ENCODE measurements at places on chromosomes 2 and 18.

DNA sequence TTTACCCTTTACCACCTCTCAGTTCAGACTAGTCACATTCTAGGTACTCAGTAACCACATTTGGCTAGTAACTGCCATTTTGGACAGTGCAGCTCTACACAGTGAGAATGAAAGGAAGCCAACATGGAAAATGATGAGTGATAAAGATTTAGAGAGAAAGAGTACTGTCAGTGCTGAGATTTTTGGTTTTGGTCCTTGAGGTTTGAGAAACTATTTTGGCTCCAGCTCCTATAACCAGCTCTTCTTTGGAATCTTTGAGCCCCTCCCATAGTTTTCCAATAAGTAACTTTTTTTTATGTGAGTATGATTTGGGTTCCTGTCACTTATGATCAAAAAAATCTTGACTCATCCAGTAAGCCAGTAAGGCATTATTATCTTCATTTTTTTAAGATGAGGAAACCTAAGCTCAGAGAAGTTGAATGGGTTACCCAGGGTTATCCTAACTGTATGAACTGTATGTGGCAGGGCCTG is 173.0 kb downstream of the BABAM2 start:
- DNase-seq = no peak

DNA sequence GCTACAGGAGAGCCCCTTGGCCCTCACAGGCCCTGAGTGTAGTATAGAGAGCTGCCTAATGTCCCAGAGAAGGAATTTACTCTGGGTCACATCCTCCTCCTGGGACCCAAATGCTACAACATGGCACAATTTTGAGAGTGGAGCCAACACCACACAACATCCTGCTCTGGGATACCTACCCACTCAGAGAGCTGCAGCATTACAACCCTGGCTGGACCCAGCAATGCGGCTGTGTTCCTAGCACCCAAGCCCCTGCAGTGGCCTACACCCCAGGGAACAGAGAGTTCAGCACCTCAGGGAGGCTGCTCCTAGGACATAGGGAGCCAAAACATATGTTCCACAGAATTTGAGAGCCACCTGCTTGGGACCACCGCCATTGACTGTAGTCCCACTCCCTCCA is 19.3 kb upstream of the FABP1 start:
- no peak for DNase-seq

- no peak for DNase-seq
Measured at GRCh38 chr2:170292415-170292814, 114.5 kb downstream of the MYO3B start.

DNA sequence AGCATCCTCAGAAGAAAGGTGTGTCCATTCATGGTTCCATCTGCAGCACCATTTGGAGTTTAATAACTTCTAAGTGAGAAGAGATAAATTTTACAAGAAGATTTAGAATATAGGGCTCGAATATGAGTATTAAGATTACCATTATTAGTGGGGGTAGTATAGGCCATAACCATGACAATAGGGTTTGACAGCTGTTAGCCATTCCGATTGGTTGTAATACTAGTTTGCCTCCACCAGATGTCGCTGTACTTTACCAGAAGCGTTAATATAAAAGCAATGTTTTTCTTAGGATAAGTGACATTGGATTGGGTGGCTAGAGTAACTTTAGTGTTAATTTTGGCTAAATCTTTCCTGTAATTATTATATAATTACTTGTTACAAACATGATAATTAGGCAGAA is 107.5 kb upstream of the SRD5A2 start:
- no peak for DNase-seq

- DNase-seq = no peak
Measured at GRCh38 chr2:166773308-166773949, 114.9 kb upstream of the XIRP2 start.

DNA sequence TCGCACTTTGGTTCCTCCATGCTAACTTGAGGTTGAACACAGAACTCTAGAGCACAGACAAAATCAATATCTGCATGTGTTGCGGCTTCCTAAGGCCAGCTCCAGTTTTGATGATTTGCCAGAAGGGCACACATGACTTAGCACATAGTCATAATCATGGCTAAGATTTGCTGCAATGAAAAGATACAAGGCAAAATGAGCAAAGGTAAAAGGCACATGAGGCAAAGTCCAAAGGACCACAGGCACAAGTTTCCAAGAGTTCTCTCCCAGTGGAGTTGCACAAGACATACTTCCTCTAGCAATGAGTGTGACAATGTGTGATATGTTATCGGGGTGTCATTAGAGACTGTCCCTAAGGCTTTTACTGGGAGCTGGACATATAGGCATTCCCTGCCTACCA is 24.2 kb upstream of the CXXC1 start:
- no peak for DNase-seq

DNA sequence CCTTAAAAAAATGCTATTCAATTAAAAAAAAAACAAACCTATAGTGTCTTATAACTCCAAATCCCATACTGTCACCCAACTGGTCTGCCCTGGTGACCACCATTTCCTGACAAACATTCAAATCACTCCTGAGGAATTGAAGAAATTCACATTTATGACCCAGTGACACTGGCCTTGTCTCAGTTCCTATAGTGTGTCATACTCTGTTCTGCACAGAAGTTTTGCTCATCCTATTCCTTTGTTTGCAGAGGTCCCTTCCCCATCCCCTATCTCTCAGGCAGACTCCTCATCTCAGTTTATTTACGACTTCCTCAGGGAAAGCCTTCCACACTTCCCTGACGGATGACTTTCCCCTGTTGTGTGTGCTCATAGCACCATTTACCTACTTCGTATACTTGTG is 14.7 kb downstream of the ZC3H6 start:
- no peak for DNase-seq

GRCh38 chr2:148909114-148909513 is 34.1 kb downstream of the KIF5C start:
- DNase-seq = no peak

- DNase-seq = no peak
Measured at GRCh38 chr2:157986761-157987160, 110.6 kb upstream of the ACVR1 start.

DNA sequence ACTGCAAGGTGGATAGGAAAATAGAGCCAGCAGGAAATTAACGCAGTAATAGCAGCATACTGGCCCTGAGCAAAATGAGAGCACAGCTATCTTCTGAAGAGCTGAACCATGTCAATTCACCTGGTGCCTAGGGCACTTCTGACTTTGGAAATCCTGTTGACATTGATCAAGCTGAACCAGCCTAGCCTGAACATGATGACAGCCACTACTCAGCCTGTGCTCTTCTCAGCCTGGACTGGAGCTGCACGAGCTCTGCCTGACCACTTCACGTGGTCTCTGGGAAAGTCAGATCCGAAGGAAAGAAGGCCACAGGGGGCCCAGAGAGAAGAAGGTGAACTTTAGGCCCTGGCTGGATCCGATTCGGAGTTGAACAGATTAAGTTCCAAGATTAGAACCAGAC is 421.9 kb downstream of the LPIN1 start:
- no peak for DNase-seq

- no peak for DNase-seq
Measured at GRCh38 chr2:5315041-5315440, 377.1 kb upstream of the SOX11 start.

GRCh38 chr18:58898010-58898799 is 33.5 kb downstream of the ZNF532 start:
- no peak for DNase-seq

DNA sequence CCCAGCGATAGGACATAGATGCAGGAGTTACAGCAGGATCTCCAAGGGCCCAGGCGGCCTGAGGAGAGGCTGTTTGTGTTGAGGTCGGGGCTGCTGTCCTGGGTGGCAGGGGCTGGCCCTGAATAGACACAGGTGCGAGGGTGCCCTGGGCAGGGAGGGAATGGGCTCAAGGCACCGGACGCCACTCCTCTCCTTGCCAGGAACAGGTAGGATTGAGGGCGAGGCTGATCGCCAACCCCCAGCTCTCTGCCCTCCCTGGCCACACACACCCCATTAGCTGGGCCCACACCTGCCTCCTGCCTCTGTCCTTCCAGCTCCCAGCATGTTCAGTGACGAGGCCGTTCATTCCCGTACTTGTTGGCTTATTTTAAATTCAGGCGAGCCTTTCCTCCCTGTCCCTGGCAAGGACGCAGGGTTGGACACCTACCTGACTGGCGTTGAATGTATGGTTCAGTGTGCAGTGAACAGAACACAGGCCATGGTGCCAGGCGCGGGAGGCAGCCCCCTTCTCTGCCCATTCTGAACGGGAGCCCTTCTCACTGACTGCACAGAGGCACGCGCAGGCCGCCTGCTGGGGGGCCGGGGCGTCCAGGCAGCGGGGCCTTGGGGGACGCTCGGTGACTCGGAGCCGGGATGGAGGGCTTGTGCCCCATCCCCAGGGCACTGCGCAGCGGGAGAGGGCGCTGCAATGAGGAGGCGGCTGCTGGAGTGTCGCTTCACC is 41.3 kb upstream of the SNED1 start:
- DNase-seq = no peak

DNA sequence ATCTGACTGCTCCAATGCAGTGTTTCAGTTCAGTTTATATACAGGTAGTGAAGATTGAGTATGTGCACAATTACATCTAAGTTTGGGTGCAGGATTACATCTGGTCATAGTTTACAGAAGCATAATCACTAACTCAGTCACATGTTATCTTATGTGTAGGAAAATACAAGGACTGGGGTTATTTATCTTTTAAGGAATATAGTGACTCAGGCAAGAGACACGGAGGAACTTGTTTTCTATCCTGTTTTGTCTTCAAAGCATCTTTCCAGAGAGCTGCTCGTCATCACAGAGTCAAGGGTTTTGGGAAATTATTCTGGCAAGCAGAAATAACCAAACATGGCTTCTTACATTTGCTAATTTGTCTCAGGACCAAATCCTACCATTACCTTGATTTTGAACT is 1371.5 kb upstream of the TMEFF2 start:
- no peak for DNase-seq

GRCh38 chr2:104781151-104781550 is 72.8 kb upstream of the POU3F3 start:
- DNase-seq = no peak

- no peak for DNase-seq
Measured at GRCh38 chr18:49894517-49895226, 81.3 kb upstream of the ACAA2 start.

DNA sequence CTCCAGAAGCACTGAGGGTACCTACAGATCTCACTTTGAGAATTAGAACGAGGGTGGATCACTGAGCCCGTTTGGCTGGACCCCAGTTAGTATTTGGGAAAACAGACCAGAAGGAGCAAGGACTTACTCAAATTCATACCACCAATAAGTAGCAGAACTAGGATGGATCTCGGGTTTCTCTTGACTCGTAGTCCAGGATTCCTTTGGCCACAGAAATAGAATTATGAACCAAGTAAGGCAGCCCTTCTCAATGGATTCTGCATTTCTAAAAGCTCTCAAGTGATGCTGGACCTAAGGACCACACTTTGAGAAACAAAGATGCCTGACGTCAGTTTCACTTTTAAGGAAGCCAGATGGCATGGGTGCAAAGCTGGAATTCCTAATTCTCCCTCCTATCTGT is 153.0 kb downstream of the KLHL29 start:
- no peak for DNase-seq

DNA sequence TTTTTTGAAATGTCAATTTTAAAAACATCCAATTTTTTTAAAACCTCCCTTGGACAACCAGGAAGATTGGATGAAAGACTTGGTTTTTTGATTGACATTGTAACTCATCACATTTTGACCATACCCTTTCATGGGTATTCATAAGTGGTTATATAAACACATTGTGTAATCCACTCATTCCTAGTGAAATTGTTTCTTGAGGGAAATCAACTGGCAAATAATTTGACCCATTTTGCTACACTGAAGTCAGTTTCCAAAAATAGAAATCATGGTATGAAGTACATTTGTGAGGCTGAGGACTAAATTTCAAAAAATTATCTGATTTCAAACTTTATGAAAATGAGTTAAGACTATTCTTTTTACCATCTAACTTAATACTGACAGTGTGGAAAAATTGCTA is 31.5 kb downstream of the FBXO48 start:
- DNase-seq = no peak

- no peak for DNase-seq
Measured at GRCh38 chr2:17272652-17273525, 245.4 kb downstream of the RAD51AP2 start.

- DNase-seq = no peak
Measured at GRCh38 chr2:222391743-222392285, 32.5 kb upstream of the SGPP2 start.

GRCh38 chr2:39682066-39682692 is 16.5 kb downstream of the TMEM178A start:
- DNase-seq = no peak

- no peak for DNase-seq
Measured at GRCh38 chr2:110659248-110659647, 18.6 kb downstream of the BUB1 start.

- DNase-seq = no peak
Measured at GRCh38 chr2:116490511-116491145, 1323.9 kb upstream of the DDX18 start.

DNA sequence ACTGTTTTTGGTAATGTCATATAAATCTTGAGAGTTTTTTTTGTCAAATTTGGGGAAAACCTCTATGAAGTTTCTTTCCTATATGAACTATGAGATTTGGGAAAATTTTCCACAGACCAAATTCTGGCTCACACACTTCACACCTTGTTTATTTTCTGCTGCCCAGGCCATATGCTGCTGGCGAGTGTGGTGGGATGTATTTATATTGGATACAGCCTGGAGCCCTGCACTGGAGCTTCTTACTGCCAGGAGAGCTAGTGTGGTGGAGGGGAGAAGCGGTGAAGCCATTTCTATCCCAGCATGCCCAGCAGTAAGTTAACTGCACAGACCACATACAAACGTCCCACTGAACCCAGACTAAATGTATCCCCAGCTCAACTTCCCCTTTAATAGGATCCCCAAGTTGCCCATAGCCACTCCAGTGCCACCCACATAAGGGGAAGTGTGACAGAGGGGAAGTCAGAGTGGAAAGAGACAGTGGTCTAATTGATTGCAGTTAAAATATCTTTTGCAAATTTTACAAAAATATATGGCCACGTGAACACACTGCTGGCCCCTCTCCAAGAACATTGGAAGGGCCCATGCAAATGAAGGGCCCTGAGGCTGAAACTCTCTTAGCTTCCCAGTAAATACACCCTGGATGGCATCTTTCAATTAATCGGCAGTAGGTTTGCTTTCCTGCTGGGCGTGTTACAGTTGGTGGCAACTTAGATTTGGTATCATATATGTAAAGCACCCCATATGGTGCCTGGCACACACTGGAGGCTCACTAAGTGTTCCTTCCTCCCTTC is 146.6 kb upstream of the ITGA6 start:
- no peak for DNase-seq

GRCh38 chr2:71757351-71757750 is 304.0 kb downstream of the DYSF start:
- no peak for DNase-seq

DNA sequence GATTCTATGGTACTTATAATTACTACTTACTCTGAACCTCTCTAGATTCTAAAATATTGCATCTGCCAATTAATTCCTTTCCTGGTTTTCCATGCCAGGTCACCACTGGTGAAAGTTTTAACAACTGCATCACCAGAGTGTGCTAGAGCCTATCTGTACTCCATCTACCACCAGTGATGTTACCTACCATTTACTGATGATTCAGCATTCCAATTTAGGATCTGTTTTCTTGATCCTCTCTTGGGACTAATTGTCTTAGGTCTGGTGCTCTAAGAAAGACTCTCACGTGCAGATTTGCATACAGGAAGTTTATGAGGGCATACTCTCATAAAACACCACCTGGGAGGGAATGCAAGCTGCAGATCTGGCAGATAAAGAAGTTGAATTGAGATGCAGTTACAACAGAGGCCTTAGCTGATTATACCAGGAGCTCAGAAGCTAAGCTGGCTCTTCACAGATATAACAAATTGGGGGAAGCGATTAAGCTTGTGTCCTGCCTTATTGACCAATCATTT is 347.6 kb upstream of the VRK2 start:
- no peak for DNase-seq

- DNase-seq = no peak
Measured at GRCh38 chr2:23924589-23925359, 2.1 kb downstream of the ATAD2B start.

Data from stimulated activated CD8-positive, alpha-beta memory T cell treated with anti-CD3 and anti-CD28 coated beads, Interleukin-4, amount 100 ng/mL, for 4 hours (primary cell).